ENCODE measurements at places on chromosomes 4 and X.
A peak's percentile ranks its signal among the peaks of the same experiment; 100 is the strongest.

DNA sequence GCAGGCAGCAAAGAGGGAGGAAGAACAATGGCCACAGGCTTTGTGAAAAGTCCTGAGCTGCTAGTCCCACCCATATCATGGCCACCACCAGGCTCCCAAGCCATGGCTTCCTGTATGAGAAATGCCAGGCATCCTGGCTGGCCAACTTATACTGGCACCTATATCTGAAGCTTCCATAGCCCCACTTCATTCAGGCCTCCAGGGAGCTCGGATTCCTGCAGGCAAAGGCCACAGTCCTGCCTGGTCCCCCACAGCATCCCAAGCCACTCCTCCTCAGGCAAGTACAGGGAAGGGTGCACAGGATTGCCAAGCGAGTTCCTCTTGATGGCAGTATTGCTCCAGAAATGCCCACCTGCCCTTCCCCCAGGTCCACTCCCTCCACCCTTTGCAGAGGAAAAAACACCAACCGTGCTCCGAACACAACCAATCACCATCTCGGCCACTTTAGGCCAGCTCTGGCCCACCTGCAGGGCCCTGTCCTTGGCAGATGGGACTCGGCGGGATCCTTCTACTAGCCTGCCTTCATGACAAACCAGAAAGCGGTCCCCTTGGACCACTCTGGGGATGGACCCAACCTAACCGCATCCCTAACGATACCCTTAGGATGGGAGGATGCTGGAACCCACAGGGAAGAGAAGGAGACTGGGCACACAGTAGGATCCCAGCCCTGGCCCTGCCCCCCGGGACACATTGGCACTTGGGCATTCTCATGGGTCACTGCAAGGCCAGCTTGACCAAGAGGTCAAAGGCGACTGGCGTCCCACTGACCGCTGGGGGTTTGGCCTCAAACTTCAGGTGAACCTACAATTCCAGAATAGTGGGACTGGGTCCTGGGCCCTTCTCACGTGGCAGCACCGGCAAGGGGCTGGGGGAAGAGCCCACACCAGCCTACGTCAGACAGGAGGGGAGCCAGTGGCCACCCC lies 220.4 kb upstream of the AGTR2 start:
- peak; percentile 68 for DNase-seq

- DNase-seq = no peak
Observed at GRCh38 chr4:166091912-166092510, 219.0 kb downstream of the TLL1 start.

DNA sequence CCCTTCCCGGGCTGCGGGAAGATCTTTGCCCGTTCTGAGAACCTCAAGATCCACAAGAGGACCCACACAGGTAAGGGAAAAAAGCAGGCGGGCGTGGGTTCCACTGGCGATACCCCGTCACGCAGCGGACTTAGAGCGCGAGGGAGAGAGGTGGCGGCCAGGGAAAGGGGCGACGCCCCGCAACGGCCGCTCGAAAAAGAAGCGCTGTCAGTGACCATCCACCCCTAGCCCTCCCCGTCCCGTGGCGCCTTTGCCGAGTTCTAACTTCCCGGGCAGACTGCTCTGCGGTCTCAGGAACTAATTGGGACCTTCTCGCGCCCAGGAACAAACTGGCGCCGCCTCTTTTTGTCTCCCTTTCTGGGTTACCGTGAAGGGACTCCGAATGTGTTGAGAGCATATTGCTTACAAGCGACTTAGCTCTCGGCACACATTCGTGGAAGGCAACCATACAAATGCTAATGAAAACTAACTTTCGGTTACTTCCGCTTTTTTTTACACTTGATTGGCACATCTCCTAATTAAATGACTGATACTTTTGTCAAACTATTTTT lies 1.8 kb downstream of the ZIC3 start:
- DNase-seq = no peak

- DNase-seq = peak; percentile 38
Observed at GRCh38 chr4:78634011-78634664, 82.6 kb downstream of the ANXA3 start.

DNA sequence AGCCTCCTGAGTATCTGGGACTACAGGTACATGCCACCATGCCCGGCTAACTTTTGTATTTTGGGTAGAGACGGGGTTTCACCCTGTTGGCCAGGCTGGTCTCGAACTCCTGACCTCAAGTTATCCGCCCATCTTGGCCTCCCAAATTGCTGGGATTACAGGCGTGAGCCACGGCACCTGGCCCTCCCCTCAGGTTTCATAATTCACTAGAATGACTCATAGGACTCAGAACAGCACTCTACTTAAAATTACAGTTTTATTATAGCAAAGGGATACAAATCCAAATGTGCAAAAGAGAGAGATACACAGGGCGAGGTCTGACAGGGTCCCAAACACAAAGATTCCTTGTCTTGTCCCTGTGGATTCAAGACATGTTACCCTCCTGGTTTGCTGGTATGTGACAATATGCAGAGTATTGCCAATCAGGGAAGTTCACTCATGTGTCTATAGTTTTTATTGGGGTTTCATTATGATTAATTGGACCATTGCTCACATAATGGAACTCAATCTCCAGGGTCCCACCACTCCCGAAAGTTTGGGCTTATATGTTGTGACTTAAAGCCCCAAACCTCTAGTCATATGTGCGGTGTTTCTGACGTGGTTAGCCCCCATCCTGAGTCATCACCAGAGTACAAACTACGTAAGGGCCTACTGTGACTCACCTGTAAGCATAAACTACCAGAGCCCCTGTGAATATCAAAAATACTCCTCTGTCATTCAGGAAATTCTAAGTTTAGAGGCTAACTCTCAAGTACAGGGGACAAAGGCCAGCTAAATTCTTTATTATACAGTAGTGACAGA lies 5.2 kb downstream of the YIPF6 start:
- DNase-seq = no peak

DNA sequence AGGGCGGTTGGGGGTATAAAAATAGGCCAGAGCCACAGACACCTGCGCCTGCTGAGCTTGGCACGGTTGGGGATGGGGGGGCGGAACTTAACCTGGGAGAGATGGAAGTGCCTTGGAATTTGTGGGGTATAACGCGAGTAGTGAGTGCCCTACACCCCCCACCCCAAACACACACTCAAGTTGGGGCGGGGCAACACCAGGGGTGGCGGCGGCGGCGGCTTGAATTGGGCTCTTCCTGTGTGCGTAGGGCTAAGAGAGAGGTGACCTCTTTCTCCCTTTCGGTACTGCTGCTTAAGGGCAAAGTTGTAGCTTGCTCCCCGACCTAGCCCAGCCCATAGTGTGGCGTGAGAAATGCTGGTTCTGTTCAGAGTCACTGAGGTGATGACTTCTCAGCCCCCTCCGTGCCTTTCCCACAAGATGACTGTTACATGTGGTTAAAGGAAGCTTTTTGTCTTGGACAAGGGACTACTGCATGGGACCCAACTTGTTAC lies 839 bp downstream of the STK26 start:
- no peak for DNase-seq

- no peak for DNase-seq
Observed at GRCh38 chrX:13750204-13750603, 15.7 kb downstream of the OFD1 start.

DNA sequence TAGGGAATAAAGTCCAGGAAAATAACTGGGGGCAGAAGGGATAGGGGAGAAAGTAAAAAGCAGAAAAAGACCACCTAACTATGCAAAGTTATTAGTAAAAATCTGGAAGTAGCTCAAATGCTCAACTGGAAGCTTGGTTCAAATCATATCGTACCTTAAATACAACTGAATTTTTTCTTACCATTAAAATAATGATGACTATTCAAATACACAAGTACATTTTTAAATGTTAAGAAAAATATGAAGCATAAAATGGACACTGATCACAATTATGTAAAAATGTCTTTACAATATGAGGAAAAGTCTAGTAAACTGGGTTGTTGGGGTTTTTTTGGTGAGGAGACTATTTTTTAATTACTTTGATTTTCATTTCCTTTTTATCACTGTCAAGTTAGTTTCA lies 3.1 kb downstream of the BRWD3 start:
- no peak for DNase-seq

DNA sequence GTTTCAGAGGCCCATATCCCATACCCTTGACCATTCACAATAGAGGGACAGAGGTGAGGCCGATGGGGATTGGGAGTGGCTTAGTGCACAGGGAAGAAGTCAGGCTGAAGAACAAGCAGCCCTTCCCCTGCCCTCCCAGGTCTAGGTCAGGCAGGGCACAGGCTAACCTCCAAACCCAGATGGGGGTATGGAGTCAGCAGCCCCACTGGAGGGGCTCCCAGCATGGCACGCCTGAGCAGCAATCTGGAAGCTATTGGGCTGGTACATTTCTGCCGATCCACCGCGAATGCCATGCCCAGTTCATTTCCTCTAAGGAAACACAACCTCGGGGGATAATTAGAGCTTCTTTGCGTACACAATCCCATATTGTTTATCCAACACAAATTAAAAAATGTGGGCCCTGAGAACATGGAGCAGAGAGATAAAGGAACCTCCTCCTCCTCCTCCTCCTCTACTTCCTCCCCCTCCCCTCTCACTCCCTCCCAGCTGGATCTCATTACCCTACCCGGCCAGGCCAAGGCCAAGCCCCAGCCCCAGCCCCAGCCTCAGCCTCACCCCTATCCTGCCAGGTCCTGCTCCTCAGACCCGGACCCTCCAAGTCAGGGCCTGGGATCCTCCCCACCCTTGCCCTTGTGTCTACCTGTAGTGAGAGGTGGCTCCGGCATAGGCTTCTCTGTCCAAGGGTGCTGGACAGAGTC lies 83.0 kb downstream of the PJA1 start:
- DNase-seq = no peak

- no peak for DNase-seq
Observed at GRCh38 chr4:109662771-109663170, 40.5 kb downstream of the CASP6 start.

DNA sequence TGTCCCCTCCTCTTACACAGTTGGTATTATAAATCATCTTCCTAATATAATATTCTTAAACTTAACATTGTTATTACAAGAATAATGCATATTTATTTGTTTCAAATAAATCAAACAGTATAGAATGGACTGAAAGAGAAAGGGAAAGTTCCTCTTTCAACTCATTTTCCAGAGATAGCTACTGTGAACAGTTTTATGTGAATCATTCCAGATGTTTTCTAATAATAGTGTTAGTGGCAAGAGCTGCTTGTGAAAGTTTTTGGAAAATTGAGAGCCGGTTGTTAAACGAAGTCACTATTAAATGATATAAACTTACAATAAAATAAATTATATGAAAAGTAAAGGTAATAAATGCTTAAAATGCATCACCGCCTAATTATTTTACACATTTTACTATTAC lies 14.6 kb downstream of the TMSB4X start:
- no peak for DNase-seq

DNA sequence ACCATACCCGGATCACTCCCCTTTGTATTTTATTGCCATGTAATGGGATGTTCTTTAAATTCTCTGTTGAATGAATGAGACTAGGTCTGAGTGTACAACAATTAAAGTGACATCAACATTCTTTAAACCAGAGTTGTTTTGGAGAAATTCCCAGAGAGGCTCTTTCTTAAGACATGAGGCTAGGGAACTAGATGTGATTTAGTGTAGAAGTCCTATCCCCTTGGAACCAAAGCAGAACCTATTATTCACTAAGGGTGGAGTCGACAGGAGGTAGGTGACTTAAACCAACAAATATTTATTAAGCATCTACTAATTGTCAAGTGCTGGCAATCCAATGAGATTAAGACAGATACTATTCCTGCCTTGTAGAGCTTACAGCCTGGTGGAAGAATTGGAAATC lies 1.7 kb downstream of the EIF1AX start:
- DNase-seq = no peak

GRCh38 chr4:34412233-34412632 lies 1832.1 kb downstream of the ARAP2 start:
- DNase-seq = no peak

- DNase-seq = no peak
Observed at GRCh38 chr4:119731146-119731742, 102.6 kb upstream of the PDE5A start.

GRCh38 chr4:135804785-135805184 lies 1603.2 kb upstream of the PABPC4L start:
- no peak for DNase-seq

DNA sequence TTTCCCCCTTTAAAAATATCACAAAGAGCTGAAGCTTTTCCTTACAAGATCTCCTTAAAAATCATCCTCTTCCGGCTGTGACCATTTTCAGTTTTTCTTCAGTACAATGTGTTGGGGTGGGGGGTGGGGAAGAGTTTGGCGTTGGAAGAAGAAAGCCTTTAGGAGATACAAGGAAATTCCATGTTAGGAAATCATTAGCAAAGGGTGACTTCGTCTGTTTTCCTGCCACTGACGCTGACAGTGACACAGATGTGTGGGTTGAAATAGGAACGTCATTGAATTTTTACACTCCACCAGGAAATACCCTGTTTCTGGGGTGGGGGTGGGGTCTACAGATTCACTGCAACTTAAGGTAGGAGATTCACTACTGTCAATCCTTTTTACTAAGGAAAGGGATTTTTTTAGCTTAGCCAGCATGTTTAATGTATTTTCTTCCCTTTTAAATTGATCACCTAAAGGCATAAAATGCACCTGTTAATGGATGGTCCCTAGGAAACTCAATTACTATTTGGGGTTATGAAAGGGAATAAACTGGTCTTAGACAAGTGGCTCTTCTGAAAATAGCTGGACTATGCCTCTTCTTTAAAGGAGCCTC lies 3.9 kb downstream of the MAMLD1 start:
- no peak for DNase-seq

- no peak for DNase-seq
Observed at GRCh38 chrX:39667191-39667590, 430.6 kb downstream of the BCOR start.

DNA sequence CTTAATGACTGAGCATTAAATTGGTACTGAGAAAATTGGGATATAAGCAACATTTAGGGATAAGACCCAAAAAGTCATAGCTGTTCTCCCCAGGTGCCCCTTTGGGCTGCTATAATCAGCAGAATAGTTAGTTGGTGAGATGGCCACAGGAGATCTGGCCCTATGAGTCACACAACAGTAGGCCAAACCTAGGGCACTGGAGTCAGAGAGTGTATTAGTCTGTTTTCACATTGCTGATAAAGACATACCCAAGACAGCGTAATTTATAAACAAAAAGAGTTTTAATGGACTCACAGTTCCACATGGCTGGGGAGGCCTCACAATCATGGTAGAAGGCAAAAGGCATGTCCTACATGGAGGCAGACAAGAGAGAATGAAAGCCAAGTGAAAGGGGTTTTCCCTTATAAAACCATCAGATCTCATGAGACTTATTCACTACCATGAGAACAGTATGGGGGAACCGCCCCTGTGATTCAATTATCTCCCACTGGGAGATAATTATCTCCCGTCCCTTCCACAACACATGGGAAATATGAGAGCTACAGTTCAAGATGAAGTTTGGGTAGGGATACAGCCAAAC lies 338.3 kb upstream of the NR3C2 start:
- DNase-seq = no peak

GRCh38 chrX:34332334-34332733 lies 200.2 kb upstream of the FAM47A start:
- no peak for DNase-seq

DNA sequence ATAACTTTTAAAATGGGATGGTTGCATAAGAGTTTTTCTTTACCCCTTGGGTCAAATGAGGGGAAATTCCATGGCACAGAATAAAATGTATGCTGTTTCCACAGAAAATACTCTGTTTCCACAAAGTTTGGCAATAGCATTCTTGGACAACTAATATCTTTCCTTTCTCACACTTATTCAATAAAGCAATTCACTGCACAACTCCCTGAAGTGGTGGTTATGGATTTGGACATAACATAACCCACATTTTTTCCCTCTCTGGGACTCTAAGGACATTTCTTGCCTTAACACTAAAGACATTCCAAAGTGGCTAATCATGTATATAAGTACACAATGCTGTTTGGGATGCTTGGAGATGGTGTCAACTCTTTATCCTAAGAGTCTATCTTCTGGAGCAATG lies 51.7 kb upstream of the GPM6B start:
- no peak for DNase-seq

Data from substantia nigra (tissue), 51 donors.